ENCODE measurements at places on chromosomes 16 and 17.

GRCh38 chr17:57502811-57503241 is 242.3 kb downstream of the CCDC182 start:
- no peak for DNase-seq

- no peak for DNase-seq
Measured at GRCh38 chr16:86923656-86924055, 345.3 kb downstream of the FOXL1 start.

DNA sequence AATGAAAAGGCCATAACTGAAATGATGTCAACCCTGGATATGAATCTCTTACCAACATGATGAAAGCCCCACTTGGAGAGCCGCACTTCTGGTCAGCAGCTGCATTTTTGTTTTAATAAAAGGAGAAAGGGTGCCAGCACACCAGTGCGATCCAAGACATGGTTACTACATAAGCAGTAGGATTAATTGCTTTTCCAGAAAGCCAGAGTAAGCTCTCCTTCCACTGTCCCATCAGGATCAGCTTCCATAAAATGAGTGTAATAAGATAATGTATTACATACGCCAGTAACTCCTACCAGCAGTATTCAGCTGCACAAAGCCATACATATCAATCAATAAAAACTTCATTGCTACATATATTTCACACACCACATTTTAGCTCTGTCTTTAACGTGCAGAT is 26.3 kb upstream of the NACA2 start:
- no peak for DNase-seq

DNA sequence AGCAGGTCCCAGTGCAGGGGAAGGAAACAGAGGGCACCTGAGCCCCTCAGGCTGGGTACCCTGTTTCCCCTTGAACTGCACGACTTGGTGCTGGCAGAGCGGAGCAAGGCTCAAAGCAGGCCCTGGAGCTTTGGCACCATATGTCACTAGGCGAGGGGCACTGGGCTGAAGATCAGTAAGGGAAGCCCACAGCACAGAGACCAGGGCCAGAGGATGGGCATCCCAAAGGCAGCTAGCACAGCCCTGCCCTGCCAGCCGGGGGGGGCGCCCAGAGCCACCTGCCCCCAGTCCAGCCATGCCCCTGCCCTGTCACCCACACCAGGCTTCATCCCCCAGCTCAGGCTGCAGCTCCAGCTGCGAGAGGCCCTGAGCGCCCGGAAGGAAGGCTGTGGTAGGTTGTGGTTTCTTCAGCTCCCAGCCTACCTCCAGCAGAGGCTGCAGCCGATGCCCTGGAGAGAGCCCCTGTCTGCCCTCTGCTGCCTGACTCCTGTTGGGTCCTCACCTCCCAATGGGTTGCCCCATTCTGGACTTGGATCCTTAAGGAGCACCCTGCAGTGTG is 10.9 kb downstream of the NHERF1 start:
- DNase-seq, result no peak

DNA sequence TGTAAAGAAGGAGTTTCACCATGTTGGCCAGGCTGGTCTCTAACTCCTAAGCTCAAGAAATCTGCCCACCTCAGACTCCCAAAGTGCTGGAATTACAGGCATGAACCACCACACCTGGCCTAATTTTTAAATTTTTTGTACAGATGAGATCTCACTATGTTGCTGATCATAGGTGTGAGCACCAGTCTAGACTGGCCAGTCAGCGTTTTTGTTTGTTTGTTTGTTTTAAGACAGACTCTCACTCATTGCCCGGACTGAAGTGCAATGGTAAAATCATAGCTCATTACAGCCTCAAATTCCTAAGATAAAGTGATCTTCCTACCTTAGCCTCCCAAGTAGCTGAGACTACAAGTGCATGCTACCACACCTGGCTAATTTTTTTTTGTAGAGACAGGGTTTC is 38.0 kb upstream of the TAOK1 start:
- DNase-seq, result no peak

- DNase-seq, result no peak
Measured at GRCh38 chr16:19753815-19754643, 36.0 kb downstream of the IQCK start.

All from activated naive CD8-positive, alpha-beta T cell treated with anti-CD3 and anti-CD28 coated beads, Interleukin-2, amount 50 U/mL, for 16 hours (primary cell).